ENCODE measurements at places on chromosomes 13 and 19. TPM values are rescaled to one million over a fixed set of nuclear protein-coding genes. Genes with fewer than 3 reads are reported as not detected.
A peak's percentile ranks its signal among the peaks of the same experiment; 100 is the strongest.

GRCh38 chr13:51549593-51549992 lies 34.7 kb upstream of the WDFY2 start:
- no peak overlapping the region for H3K4me3 ChIP-seq
- DNase-seq, result no peak
- H3K4me1 ChIP-seq, result no peaks in the 10 kb centered on the region
- no peaks in the 10 kb centered on the region for H3K36me3 ChIP-seq

Gene WDR87
- total RNA-seq, result not detected

DNA sequence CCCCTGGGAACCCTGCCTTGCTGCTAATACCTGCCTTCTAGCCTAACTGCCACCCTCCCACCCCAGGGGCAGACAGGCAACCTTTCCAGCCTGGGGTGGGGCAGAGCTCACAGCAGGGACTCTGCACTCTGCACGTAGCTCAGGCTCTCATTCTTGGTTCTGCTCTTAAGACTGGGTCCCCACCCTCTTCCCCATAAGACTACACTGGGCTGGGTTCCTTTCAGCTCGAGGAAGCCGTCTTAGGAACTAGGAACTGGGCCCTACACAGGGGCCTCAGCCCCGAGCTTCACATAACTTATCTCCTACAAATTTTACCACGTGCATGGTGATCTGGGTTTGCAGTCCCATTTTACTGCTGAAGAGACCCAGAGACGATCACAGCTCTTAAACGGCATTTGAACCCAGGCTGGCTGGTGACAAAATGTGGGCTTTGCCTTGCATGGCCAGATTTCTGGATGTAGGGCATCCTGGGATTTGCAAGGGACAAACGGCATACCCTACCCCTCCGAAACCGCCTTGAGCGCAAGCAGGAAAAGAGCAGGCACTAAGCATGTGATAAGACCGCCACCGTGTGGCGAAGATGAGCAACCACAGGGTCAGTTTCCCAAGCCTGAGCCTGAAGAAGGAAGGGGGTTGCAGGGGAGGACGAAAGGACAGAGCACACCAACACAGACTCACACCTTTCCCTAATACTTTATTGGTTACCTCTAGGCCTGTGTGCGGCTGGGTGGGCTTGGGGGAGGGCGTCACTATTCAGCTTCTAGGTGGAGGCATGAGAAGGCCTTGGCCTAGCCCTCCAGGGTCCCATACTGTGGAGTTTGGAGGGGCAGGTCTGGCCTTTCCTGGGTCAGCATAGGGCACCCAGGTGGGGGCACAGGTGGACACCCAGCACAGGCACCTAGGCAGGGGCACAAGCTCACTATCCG lies 5.1 kb downstream of the JUNB start:
- DNase-seq, result peak; percentile 81
- peaks cover 3% of the 10 kb centered on the region for H3K36me3 ChIP-seq
- H3K27ac ChIP-seq, result no peak overlapping the region
- H3K4me3 ChIP-seq, result no peak overlapping the region

DNA sequence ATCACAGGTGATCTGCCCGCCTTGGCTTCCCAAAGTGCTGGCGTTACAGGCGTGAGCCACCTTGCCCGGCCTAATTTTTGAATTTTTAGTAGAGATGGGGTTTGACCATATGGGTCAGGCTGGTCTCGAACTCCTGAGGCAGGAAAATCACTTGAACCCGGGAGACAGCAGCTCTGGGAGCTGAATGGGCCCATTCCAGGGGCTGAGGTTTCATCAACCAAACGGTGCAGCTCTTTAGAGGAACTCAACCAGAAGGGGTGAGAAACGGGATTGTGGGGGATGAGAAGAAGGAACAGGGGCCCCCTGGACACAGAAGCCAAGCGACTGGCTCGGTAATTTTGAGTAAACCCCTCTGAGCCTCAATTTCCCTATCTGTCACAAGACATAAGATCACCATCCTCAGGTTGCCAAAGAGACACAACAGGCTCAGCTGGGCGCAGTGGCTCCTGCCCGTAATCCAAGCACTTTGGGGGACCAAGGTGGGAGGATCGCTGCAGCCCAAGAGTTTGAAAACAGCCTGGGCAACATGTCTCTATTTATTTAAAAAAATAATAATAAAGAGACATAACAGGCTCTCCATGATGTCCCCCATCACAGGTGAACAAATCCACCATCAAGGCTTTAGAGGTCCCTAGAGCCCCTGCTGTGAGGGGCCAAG lies 562 bp downstream of the IQCN start:
- H3K27me3 ChIP-seq, result no peaks in the 10 kb centered on the region
- DNase-seq, result no peak
- peaks cover 31% of the 10 kb centered on the region for H3K4me1 ChIP-seq
- peak overlapping the region; percentile 80 for H3K27ac ChIP-seq

Gene ZNF682
- total RNA-seq, result 2.1 TPM

- H3K36me3 ChIP-seq, result peaks cover 2% of the 10 kb centered on the region
- no peak overlapping the region for H3K4me3 ChIP-seq
Measured at GRCh38 chr19:3954107-3954506, 16.8 kb downstream of the DAPK3 start.

Gene ZNF581
- 2.1 TPM for total RNA-seq

Gene ZNF527
- total RNA-seq, result 4.2 TPM

Gene TMEM143
- 3.2 TPM for total RNA-seq

DNA sequence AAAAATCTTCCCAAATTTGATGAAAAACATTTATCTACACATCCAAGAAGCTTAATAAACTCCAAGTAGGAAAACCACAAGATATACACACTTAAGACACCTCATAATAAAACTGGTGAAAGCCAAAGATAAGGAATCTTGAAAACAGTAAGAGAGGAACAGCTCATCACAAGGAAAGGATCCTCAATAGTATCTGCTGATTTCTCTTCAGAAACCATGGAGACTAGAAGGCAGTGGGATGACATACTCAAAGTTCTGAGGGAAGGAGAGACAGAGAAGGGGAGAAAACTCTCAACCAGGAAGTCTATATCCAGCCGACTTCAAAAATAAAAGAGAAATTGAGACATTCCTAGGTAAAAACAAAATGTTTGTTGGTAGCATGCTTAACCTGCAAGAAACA lies 45.7 kb downstream of the LNX2 start:
- no peak overlapping the region for H3K4me3 ChIP-seq
- peaks cover 4% of the 10 kb centered on the region for H3K36me3 ChIP-seq
- no peak overlapping the region for H3K27ac ChIP-seq
- H3K27me3 ChIP-seq, result no peaks in the 10 kb centered on the region

Gene SHISA7
- total RNA-seq, result not detected

DNA sequence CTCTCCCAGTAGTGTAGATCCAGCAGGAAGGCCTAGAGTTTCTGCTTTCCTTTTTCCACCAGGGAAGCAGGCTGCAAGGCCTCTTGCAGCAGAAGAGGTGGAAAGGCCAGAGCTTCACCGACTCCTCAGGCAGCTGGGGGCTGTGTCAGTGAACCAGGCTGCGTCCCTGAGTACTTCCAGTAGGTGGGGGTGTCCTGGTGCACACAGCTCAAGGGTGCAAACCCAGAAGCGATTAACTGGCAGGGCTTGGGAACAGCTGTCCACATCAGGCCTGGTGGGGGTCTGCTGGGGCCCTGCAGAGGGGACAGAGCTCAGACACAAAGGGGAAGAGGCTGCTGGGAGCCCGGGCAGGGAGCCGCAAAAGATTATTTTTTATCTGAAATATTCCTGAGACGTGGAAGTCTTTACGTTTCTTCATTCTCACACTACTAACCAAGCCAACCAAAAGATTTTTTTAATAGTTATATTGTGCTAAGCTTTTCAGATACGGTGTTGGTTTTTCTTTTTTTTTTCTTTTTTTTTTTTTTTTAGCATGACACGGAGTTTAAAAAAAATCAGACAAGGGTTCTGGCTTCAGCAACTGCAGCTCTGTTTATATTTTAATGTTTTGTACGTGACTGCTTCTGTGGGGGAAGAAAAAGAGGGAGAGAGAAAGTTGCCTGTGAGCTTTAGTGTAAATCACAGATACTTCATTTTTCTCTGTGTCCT lies 11.0 kb downstream of the TSHZ3 start:
- H3K4me3 ChIP-seq, result no peak overlapping the region
- no peak overlapping the region for H3K27ac ChIP-seq
- no peaks in the 10 kb centered on the region for H3K27me3 ChIP-seq
- no peak for DNase-seq
- peaks cover 3% of the 10 kb centered on the region for H3K4me1 ChIP-seq
- H3K36me3 ChIP-seq, result no peaks in the 10 kb centered on the region

DNA sequence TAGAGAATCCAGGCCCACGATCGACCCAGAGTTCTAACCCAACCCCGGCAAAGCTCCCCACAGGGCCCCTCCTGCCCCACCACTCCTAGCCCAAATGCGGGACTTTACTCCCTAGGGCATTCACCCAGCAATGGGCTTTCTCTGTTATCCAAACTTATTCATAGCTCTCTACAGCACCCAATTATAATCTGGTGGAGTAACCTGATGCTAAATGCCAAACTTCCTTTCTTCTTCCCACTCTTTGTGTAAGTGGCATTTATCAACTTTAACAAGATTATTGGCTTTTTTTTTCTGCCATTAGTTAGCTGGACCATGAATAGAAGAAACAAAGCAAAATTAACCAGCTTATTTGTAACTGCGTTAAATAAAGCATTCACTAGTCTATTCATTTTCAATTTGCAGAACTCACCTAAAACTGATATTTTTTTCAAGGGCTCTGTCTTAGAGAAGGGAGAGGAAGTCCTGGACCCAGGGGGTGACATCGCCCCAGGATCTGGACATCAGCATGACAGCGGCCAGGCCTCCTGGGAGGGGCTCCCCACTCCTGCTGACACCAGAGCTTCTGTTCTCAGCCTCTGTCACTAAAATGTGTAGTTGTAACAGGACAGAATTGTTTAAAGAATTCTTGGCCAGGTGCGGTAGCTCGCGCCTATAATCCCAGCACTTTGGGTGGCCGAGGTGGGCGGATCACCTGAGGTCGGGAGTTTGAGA lies 1.5 kb downstream of the FAM124A start:
- H3K27ac ChIP-seq, result no peak overlapping the region
- H3K4me3 ChIP-seq, result peak overlapping the region; percentile 78
- H3K36me3 ChIP-seq, result no peaks in the 10 kb centered on the region
- peaks cover 6% of the 10 kb centered on the region for H3K4me1 ChIP-seq

DNA sequence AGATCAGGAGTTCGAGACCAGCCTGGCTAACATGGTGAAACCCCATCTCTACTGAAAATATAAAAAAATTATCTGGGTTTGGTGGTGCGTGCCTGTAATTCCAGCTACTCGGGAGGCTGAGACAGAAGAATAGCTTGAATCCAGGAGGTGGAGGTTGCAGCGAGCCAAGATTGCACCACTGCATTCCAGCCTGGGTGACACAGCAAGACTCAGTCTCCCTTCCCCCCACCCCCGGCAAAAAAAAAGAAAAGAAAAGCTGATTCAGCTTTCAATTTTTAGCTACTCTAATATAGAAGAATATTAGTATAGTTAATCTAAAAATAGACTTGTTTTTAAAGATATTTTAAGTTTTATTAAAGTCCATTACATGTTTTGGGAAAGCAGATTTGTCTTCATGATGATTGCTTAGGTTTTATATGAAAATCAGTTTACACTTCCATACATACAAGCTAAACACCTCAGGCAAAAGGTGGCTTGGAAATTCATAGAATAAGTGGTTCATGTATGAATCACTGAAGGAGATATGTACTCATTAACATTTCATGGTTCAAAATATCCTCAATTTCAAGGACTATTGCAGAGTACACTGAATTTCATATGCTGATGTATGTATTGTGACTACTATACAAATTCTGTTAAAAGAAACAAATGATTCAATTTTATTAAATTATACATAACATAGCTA lies 165.2 kb downstream of the TDRD3 start:
- H3K4me3 ChIP-seq, result no peak overlapping the region
- no peak for DNase-seq
- no peak overlapping the region for H3K27ac ChIP-seq
- H3K27me3 ChIP-seq, result no peaks in the 10 kb centered on the region
- H3K36me3 ChIP-seq, result no peaks in the 10 kb centered on the region

DNA sequence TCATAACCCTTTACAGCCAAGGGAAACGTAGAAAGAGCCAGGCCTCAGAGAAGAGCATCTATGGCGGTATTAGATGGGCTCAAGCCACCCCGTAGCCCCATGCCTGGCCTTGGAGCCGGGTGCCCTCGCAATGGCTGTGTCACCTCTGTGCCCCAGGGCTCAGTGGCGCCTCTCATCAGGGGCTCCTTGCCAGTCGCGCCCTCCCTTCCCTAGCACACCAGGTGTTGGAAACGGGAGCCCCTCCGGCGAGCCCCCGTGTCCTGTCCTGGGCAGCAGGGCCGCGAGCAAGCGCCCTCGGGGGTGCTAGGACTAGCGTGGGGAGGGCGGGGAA lies 453 bp downstream of the ZNF256 start:
- H3K36me3 ChIP-seq, result peaks cover 11% of the 10 kb centered on the region
- H3K27ac ChIP-seq, result no peak overlapping the region
- H3K27me3 ChIP-seq, result no peaks in the 10 kb centered on the region
- no peak for DNase-seq
- H3K4me3 ChIP-seq, result peak overlapping the region; percentile 80

DNA sequence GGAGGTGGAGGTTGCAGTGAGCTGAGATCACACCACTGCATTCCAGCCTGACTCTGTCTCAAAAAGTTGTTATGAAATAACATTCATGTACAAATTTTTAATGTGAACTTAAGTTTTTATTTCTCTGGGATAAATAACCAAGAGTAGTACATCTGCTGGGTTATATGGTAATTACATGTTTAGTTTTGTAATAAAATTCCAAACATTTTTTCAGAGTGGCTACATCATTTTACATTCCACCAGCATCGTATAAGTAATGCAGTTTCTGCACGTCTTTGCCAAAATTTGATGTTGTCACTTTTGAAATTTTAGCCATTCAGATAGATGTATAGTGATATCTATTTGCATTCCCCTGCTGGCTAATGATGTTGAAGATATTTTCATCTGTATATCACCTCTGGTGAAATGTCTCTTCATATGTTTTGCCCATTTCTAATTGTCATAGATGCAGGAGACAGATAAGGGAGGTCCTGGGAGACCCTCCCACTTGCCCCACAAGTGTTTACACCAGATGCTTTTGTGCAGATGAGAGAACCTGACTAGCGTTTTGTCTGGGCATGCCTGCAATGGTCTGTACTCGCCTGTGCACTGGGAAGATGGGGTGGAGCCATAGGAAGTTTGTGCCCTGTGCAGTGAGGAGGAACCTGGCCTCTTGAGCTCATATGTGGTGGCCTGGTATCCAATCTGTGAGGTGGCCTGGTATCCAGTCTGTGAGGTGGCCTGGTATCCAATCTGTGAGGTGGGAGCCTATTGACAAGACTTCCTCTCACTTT lies 12.7 kb upstream of the KBTBD6 start:
- H3K27ac ChIP-seq, result no peak overlapping the region
- H3K4me1 ChIP-seq, result no peaks in the 10 kb centered on the region
- H3K36me3 ChIP-seq, result no peaks in the 10 kb centered on the region
- H3K27me3 ChIP-seq, result no peaks in the 10 kb centered on the region
- no peak for DNase-seq

Gene KLK4
- not detected for total RNA-seq

Gene CPB2
- total RNA-seq, result 997 TPM

DNA sequence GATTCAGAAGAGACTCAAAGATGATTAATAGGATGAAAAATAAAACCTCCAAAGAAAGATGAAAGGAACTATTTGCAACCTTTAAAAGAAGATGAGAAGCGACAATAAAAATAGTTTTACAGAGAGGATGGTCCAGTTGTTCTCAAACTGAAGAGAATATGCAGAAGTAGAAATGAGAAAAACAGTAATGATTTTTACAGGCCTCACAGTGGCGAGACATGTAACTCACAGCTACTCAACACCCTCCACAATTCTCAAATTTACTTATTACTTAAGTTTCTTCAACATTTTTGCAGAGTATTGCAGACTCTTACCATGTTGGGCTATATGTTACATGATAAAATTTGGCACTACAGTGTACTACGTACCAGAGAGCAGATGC lies 20.8 kb downstream of the NUFIP1 start:
- no peaks in the 10 kb centered on the region for H3K36me3 ChIP-seq
- peaks cover 3% of the 10 kb centered on the region for H3K4me1 ChIP-seq
- no peak overlapping the region for H3K27ac ChIP-seq
- DNase-seq, result no peak
- no peaks in the 10 kb centered on the region for H3K27me3 ChIP-seq

Gene TGFB1
- total RNA-seq, result 10.6 TPM

All from liver (tissue), 10 donors.